ENCODE measurements at places on chromosomes 2 and 18. TPM values are rescaled to one million over a fixed set of nuclear protein-coding genes. Genes with fewer than 3 reads are reported as not detected.

The FAP gene
- not detected for total RNA-seq

- no peak overlapping the region for H3K27ac ChIP-seq
- no peaks in the 10 kb centered on the region for H3K27me3 ChIP-seq
- DNase-seq = no peak
- H3K36me3 ChIP-seq = no peaks in the 10 kb centered on the region
- H3K4me3 ChIP-seq = no peak overlapping the region
These were observed 124.7 kb upstream of the CTAGE1 start for GRCh38 chr18:22542406-22542835.

- H3K27ac ChIP-seq = no peak overlapping the region
- H3K4me3 ChIP-seq = no peak overlapping the region
- H3K36me3 ChIP-seq = no peaks in the 10 kb centered on the region
- H3K27me3 ChIP-seq = no peaks in the 10 kb centered on the region
- no peak for DNase-seq
These were observed 411.8 kb downstream of the FBXO15 start for GRCh38 chr18:73735836-73736235.

DNA sequence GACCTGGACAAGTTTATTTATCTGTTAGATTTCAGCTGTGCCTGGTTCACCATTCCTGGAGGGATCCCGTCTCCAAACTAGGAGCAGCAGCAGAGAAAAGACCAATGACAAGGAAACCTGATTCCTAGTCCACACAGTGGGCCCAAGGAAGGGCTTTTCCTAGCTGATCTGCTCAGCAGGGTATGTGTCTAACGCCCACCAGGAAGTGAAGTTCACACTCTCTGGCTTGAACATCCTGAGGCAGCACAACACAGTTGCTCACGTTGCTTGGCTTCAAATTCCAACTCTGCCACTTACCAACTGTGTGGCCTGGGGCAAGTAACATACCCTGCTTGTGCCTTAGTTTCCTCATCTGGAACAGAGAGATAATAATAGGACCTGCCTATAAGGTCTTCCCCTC is 42.9 kb downstream of the XDH start:
- H3K4me1 ChIP-seq = no peaks in the 10 kb centered on the region
- H3K27me3 ChIP-seq = no peaks in the 10 kb centered on the region
- no peak for DNase-seq
- no peaks in the 10 kb centered on the region for H3K36me3 ChIP-seq
- H3K4me3 ChIP-seq = no peak overlapping the region

GRCh38 chr2:98909317-98910211 is 26.5 kb downstream of the CRACDL start:
- H3K27ac ChIP-seq = no peak overlapping the region
- peak; percentile 90 for DNase-seq
- no peaks in the 10 kb centered on the region for H3K27me3 ChIP-seq
- H3K36me3 ChIP-seq = no peaks in the 10 kb centered on the region
- H3K4me3 ChIP-seq = no peak overlapping the region
- H3K4me1 ChIP-seq = peaks cover 15% of the 10 kb centered on the region

DNA sequence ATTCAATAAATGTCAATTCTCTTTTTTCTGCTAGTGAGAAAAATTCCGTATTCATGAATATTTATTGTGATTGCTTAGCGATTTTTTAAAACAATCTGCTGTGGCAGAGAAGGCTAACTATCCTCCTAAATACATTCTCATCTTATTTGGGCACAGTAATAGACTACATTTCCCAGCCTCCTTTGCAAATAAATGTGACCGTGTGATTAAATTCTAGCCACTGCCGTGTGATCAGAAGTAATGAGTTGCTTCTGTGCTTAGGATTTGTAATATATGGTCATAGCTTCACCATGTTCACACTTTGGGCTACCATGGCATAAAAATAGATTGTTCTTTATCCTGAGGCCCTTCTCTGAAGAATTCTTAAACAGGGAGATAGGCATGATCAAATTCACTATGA is 179.6 kb downstream of the FAM124B start:
- no peaks in the 10 kb centered on the region for H3K27me3 ChIP-seq
- H3K4me1 ChIP-seq = peaks cover 8% of the 10 kb centered on the region
- no peaks in the 10 kb centered on the region for H3K36me3 ChIP-seq
- no peak overlapping the region for H3K27ac ChIP-seq

The IGFBP5 gene
- 0.74 TPM for total RNA-seq

DNA sequence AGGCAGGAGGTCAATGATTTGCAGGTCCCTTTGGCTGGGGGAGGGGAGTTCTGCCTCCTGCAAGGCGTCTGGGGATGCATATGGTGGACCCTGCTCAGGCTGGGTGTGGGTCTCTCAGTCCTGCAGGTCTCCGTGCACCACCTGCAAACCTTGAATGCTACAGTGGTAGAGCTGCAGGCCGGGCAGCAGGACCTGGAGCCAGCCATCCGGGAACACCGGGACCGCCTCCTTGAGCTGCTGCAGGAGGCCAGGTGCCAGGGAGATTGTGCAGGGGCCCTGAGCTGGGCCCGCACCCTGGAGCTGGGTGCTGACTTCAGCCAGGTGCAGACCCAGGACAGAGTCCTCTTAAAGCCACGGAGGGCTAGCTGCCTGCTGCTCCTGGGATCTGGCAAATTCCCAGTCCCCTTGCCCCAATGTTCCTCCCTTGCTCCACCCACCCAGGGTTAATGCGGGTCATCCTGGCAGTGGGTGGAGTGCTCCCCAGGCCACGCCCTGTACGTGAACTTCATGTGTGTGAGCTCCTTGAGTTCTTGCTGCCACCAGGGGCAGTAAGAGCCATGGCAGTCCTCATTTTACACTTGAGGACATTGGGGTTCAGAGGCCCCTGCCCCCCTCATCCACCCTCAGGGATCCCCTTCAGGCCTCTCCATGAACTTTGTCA is 3.1 kb downstream of the PROM2 start:
- no peak overlapping the region for H3K27ac ChIP-seq
- peaks cover 8% of the 10 kb centered on the region for H3K4me1 ChIP-seq
- H3K4me3 ChIP-seq = no peak overlapping the region
- DNase-seq = peak; percentile 65

The CAPN14 gene
- total RNA-seq = 0.54 TPM

GRCh38 chr2:47274054-47274782 is 119.1 kb upstream of the STPG4 start:
- no peak overlapping the region for H3K27ac ChIP-seq
- no peaks in the 10 kb centered on the region for H3K27me3 ChIP-seq
- H3K4me3 ChIP-seq = no peak overlapping the region
- no peaks in the 10 kb centered on the region for H3K36me3 ChIP-seq
- H3K4me1 ChIP-seq = peaks cover 25% of the 10 kb centered on the region
- no peak for DNase-seq

GRCh38 chr18:11994336-11994702 is 13.0 kb downstream of the IMPA2 start:
- H3K4me3 ChIP-seq = no peak overlapping the region
- H3K4me1 ChIP-seq = peaks cover 23% of the 10 kb centered on the region
- peak overlapping the region; percentile 70 for H3K27ac ChIP-seq

The PLGLB2 gene
- total RNA-seq = 1.0 TPM

DNA sequence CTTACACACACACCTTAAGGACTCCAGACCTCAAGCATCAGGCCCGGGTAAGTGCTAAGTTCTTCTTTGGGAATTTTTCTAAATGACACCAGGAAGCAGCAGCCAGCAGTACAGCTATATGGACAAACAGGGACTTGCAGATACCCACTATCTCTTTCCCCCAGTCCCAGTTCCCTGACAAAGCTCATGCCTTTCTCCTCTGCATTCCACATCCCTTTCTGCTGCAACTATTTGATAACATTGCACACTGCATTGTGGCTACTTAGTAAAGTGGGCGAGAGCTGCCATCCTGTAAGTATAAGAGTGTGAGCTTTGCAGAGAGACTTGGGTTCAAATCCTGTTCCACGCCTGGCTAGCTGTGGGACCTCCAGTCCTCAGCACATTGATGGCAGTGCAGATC is 14.0 kb upstream of the CD226 start:
- no peak overlapping the region for H3K27ac ChIP-seq
- no peak for DNase-seq
- H3K4me1 ChIP-seq = no peaks in the 10 kb centered on the region
- H3K4me3 ChIP-seq = no peak overlapping the region

DNA sequence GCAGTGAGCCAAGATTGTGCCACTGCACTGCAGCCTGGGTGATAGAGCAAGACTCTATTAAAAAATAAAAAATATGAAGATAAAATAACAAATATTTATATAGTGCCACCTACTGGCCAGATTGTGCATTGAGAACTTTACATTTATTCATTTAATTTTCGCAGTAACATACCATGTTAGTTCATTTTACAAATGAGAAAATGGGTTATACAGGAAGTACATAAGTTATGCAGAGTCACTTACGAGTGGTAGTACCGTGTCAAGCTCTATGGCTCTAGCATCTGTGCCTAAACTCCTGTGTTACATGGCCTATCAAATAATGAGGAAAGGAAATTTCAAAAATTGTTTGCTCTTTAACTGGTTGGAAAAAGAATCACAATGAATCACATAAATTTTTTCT is 27.9 kb downstream of the RIF1 start:
- H3K4me1 ChIP-seq = no peaks in the 10 kb centered on the region
- H3K4me3 ChIP-seq = no peak overlapping the region
- H3K27ac ChIP-seq = no peak overlapping the region
- H3K36me3 ChIP-seq = peaks cover 81% of the 10 kb centered on the region

- no peaks in the 10 kb centered on the region for H3K36me3 ChIP-seq
- no peaks in the 10 kb centered on the region for H3K27me3 ChIP-seq
- no peaks in the 10 kb centered on the region for H3K4me1 ChIP-seq
- no peak overlapping the region for H3K4me3 ChIP-seq
- H3K27ac ChIP-seq = no peak overlapping the region
These were observed 797.4 kb downstream of the CNTNAP5 start for GRCh38 chr2:124822516-124822915.

DNA sequence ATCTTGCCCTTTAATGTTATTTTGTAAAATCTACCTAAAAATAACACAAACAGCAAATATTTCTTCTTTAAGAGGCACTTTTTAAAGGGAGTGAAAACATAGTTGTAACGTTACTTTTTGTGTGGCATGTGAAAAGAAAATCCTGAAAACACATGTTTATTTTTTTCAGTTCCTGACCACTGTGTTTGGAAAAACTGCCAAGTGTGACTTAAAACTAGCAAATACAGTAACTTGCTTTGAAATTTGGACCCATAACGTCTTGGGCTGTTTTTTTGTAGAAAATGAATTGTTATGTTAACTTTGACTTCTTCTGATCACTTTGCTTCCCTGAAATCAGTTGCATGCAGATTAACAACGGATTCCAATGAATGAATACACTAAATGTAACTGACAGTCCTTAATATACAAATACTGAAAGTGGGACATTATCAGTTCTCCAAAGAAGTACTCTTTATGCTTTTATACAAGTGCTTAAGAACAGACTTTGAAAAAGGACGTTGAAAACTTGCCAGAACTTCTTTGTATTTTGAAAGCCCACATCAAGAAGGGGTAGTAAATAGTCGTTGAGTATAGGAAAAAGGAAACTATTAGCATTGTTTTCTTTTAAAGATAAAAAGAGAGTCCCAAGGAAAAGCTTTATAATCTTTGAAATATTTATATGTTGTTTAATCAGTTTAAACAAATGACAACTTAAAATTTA is 96.1 kb upstream of the ZEB2 start:
- H3K27me3 ChIP-seq = no peaks in the 10 kb centered on the region
- DNase-seq = no peak
- H3K27ac ChIP-seq = no peak overlapping the region
- no peaks in the 10 kb centered on the region for H3K36me3 ChIP-seq
- no peaks in the 10 kb centered on the region for H3K4me1 ChIP-seq
- no peak overlapping the region for H3K4me3 ChIP-seq

DNA sequence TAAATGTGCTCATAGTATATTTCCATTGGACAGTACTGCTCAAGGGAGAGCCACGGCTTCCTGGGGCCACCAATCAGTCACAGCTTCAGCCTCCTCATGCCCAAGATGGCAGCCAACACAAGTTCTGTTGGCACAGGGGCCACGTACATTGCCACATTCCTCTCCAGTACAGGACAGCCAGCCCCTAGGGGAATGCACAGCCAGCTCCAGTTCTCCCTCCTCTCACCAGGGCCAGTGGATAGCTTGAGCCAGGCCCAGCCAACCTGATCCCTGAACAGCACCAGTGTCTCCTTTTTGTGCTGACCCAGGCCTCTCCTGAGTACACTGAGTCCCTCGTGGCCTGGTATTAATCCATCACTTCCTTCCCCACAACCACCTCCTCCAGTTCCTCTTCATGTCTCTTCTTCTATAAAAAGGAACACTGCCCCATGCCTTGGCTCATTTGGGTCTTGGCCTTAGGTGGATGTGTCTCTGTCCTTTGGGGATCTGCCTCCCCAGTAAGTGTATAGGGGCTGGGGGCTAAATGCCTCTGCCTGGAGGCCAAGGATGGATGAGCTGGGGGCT is 168.7 kb downstream of the TNS1 start:
- H3K27ac ChIP-seq = no peak overlapping the region
- no peaks in the 10 kb centered on the region for H3K36me3 ChIP-seq
- no peaks in the 10 kb centered on the region for H3K4me1 ChIP-seq

The TXNL1 gene
- 73.6 TPM for total RNA-seq

DNA sequence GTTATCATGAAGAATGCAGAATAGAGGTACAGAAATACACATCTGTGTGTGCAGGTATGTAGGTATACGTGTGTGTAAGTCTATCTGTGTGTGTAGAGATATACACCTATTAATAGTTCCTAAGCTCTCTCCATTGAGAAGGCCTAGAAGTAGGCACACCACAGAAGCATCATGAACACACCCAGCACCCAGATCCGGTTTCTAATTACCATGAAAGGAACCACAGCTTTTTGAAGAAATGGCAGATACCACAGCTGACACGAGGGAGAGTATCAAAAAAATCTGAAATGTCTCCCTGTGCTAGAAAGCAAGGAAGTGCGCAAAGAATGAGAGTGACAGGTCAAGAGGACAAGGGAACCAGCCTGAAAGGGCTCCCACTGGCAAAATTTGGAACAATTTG is 27.7 kb upstream of the AP1S3 start:
- H3K27ac ChIP-seq = 0 out of 2 replicates have a peak overlapping the region, but pooled peaks have one; percentile 8
- H3K4me1 ChIP-seq = no peaks in the 10 kb centered on the region
- H3K4me3 ChIP-seq = no peak overlapping the region
- no peaks in the 10 kb centered on the region for H3K27me3 ChIP-seq
- no peaks in the 10 kb centered on the region for H3K36me3 ChIP-seq

DNA sequence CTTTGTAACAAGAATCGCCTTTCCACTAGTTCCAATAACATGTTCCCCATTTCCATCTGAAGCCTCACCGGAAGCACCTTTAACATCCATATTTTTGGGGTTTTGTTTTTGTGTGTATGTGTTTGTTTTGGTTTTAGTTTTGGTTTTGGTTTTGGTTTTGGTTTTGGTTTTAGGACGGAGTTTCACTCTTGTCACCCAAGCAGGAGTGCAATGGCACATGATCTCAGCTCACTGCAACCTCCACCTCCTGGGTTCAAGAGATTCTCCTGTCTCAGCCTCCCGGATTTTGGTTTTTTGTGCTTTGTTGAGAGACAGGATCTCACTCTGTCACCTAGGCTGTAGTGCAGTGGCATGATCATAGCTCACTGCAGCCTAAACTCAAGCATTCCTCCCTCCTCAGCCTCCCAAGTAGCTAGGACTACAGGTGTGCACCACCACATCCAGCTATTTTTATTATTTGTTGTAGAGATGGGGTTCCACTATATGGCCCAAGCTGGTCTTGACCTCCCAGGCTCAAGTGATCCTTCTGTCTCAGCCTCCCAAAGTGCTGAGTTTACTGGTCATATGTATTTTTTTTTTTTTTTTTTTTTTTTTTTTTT is 36.3 kb downstream of the TGOLN2 start:
- peaks cover 48% of the 10 kb centered on the region for H3K4me1 ChIP-seq
- no peaks in the 10 kb centered on the region for H3K27me3 ChIP-seq
- DNase-seq = no peak

Measured in GM23338 (cell line).